A172 (cell line): ENCODE measurements at places on chromosomes 2 and 18. TPM values are rescaled to one million over a fixed set of nuclear protein-coding genes. Genes with fewer than 3 reads are reported as not detected.

Gene MLPH
- 12.9 and 17.7 TPM in 2 replicates for total RNA-seq

Gene TCF23
- not detected in 2 replicates for total RNA-seq

Gene CCDC74B
- 52.8 and 60.1 TPM in 2 replicates for total RNA-seq

Gene GALNT13
- total RNA-seq: 0.05 and 0.36 TPM in 2 replicates

Gene C2orf15
- total RNA-seq: 1.0 and 1.4 TPM in 2 replicates

Gene UGT1A9
- total RNA-seq: not detected in 2 replicates

DNA sequence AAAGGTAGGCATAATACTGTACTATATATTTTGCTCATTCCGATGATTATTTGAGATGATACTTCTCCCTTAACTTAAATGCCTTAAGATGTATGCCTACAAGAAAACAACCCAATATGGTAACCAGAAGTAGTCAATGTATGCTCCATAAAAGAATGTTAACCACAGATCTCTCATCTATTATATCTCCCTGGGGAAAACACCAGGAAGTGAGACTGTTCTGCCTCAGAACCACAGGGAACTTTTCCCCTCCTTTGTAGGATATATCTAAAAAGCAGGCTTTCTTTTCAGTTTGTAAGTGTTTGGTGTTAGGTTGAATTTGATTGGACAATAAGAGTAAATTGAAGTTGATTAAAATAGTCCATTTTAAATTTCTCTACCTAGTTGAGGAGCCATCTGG lies 1160.5 kb upstream of the NXPH2 start:
- DNase-seq: no peak

GRCh38 chr2:63018439-63018838 lies 32.2 kb upstream of the OTX1 start:
- no peak for DNase-seq

DNA sequence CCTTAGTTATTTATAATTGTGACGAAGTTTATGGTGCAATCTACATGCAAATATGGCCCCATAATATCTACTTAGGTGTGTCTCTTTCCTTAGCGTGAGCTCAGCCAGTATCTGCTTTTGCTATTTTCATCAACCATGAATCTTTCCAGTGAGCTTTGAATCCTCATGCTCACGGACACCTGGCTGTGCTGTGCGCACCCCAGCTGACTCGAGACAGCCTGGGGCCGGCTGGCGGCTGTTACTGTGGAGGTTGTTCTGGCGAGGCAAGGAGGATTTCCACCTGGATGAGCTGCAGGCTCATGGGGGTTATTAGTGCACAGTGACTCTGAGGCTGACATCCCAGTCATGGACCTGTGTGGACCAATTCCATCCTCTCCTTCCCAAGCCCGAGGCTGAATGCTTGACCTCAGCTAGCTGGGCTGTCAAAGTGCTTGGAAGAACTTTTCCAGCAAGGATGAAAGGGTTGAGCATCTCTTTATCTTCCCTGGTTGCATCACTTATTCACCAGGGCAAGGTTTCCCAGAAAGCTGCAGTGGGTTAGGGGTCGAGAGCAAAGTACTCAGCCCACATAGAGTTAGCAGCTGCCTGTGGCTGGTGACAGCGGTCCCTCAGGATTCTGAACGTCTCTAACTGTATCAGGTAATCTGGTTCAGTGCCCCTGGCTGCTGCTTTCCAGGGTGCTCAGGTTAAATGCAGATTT lies 141.7 kb downstream of the ARL4C start:
- no peak for DNase-seq

DNA sequence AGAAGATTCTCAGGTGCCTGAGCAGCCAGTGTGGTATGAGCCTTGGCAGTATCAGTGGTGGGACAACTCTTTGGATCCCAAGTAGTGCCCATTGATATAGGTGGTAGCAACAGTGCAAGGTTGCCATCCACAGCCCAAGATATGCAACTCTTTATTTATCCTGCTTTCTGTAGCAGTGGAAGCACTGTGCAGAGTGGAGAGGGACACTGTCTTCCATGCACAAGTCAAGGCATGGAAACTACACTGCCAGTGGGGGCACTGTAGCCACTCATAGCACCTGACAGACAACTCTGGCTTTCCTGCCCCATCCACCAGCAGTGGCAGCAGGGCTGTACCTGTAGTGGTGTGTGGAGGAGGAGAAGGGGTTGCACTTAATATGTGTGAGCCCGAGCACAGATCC lies 409.6 kb upstream of the TMEFF2 start:
- DNase-seq: no peak

DNA sequence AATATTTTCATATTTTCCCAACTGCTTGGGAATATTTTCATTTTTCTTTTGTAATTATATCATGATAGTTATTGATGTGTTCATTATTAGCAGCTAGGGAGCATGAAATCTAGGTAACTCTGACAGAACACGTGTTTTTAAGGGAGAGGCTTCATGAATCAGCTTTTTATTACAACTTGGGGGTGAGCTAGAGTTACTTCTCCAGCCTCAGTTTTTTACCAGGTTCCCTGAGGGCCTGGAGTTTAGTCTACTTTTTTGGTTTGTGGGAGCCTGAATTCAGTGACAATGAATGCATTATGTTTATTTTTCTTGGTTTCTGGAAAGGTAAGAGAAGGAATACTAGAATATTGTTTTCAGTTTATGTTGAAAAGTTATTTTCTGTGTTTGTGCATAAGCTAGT lies 18.0 kb downstream of the NAB1 start:
- DNase-seq: no peak

- no peak for DNase-seq
These were observed 19.3 kb downstream of the GALNT13 start for GRCh38 chr2:153891051-153891450.

DNA sequence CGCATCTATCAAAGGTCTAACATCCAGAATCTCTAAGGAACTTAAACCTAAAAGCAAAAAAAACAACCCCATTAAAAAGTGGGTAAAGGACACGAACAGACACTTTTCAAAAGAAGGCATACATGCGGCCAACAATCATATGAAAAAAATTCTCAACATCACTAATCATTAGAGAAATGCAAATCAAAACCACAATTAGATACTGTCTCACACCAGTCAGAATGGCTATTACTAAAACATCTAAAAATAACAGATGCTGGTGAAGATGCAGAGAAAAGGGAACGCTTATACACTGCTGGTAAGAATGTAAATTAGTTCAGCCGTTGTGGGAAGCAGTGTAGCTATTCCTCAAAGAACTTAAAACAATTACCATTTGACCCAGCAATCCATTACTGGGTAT lies 38.0 kb downstream of the PPP3R1 start:
- no peak for DNase-seq
